ENCODE measurements at places on chromosomes 11 and 22. TPM values are rescaled to one million over a fixed set of nuclear protein-coding genes. Genes with fewer than 3 reads are reported as not detected.

ESAM gene
- total RNA-seq: 74.5 TPM

MN1 gene
- total RNA-seq: 0.32 TPM

XKR3 gene
- not detected for total RNA-seq

PARVA gene
- 32.7 TPM for total RNA-seq

CST6 gene
- total RNA-seq: 0.49 TPM

ZBED5 gene
- 7.6 TPM for total RNA-seq

IGLL1 gene
- total RNA-seq: not detected

KDM4E gene
- total RNA-seq: not detected

PLEKHA7 gene
- 9.8 TPM for total RNA-seq

SYCE3 gene
- not detected for total RNA-seq

HTR3B gene
- not detected for total RNA-seq
